ENCODE measurements at places on chromosomes 6 and 20. TPM values are rescaled to one million over a fixed set of nuclear protein-coding genes. Genes with fewer than 3 reads are reported as not detected.

Gene GGT7
- total RNA-seq = 9.0 TPM

Gene RIN2
- 80.3 TPM for total RNA-seq

Gene TRIM38
- total RNA-seq = 6.7 TPM

Gene TFAP2D
- not detected for total RNA-seq

Gene LRRN4
- not detected for total RNA-seq

Gene ABHD16B
- not detected for total RNA-seq

Gene ADGRF1
- total RNA-seq = 0.13 TPM

Gene RIPPLY2
- not detected for total RNA-seq

Gene COL12A1
- total RNA-seq = 57.5 TPM

Gene FAM83D
- total RNA-seq = 8.7 TPM

Gene SLC13A3
- 1.4 TPM for total RNA-seq

Gene CST4
- total RNA-seq = not detected

Gene CST2
- total RNA-seq = not detected

DNA sequence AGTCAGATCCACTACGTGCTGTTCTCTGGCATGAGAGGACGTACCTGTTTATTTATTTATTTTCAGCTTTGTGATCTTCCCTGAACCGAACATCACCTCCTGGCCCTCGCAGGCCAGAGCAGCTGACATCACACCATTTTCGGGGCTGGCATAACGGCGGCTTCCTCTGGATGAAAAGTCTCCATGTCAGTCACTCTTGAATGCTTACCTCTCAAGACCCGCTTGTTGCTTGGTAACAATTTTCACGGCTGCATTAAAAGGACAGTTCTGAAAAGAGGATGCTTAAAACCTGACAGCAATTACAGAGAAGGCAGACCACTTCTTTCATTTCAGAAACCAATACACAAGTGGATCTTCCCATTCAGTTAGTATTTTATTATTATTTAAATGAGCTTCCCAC is 159.8 kb upstream of the CDH4 start:
- DNase-seq = no peak

DNA sequence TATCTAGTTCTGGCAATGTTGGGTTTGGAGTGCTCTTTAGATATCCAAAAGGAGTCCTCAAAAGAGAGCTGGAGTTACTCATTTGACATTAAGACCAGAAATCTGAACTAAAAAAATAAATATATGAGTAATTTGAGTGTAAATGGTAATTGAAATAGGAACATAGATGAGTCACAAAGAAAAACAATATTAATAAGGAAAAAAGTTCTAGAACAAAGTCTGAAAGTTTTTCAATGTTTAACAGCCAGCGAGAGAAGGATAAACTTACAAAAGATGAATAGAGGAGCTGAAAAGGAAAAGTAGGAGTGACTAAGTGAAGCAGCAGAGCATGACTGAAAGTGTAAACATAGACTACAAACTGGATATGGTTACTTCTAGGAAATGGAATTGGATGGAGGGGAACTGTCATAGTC is 46.8 kb downstream of the EPM2A start:
- DNase-seq = no peak

GRCh38 chr20:59955131-59955796 is 3.0 kb upstream of the CDH26 start:
- DNase-seq = no peak

DNA sequence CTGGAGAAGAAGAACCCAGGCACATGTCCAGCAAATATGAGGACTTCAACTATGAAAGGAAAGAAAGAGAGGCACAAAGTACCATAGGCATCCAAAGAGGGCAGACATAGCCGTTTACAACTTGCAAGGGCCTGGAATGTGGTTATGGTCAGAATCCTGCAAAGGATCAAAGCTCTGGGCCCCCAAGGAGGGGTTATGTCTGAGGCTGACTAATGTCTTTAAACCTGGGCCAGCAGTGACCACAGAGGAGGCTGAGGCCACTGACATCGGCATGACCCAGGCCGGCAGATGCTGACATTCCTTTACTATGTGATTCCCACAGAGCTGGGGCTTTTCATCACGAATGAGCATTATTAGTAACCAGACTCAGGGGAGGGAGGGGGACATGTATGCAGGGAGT is 861.1 kb downstream of the DHX35 start:
- DNase-seq = no peak

GRCh38 chr20:51062065-51062464 is 39.2 kb upstream of the KCNG1 start:
- DNase-seq = no peak

GRCh38 chr20:50514750-50515149 is 4.6 kb downstream of the PTPN1 start:
- peak; percentile 34 for DNase-seq

DNA sequence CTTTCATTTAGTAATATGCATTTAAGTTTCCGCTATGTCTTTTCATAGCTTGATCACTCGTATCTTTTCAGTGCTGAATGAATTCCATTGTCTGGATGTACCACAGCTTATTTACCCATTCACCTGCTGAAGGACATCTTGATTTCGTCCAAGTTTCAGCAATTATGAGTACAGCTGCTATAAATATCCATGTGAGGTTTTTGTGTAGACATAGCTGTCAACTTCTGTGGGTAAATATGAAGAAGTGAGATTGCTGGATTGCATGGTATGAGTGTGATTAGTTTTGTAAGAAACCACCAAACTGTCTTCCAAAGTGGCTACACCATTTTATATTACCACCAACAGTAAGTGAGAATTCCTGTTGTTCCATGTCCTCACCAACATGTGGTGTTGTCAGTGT is 79.2 kb upstream of the STMND1 start:
- no peak for DNase-seq

DNA sequence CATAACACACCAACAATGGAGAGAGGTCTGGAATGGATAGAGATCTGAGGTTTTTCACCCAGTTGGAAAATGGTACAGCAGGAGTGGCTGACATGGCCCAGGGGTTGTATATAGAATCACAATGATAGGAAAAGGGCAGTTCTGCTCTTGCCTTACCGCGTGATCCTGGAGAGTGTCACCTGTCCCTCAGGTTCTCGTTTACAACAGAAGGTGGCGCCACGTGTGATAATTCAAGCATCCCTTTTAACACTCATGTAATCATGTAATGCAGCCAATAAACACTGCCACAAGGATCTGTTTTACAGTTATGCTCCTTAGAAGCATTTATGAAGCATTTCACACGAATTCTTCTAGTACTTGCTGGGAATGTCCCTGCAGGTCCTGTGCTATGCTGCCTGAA is 12.9 kb upstream of the WFDC2 start:
- DNase-seq = no peak

GRCh38 chr6:106979435-106979884 is 4.9 kb upstream of the CD24 start:
- peak; percentile 97 for DNase-seq

GRCh38 chr20:3407771-3408637 is 535 bp upstream of the DNAAF9 start:
- DNase-seq = peak; percentile 70

- no peak for DNase-seq
These were observed 2.7 kb upstream of the C6orf62 start for GRCh38 chr6:24721461-24722215.

DNA sequence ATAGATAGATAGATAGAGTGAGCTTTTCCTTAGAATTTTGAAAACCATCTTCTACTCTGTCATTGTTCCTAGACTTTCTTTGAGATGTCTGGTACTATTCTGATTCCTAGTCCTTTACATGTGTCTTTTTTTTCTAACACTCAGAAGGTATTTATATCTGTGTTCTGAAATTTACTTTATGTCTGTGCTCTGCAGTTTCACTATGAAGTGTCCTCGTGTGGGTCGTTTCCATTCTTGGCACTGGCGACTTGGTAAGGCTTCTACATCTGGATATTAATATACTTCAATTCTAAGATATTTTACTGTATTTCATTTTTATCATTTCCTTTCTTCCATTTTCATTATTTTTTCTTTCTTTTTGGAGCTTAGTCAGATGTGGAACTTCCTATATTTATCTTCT is 87.0 kb downstream of the FHL5 start:
- DNase-seq = no peak

- no peak for DNase-seq
These were observed 284.2 kb downstream of the LRFN2 start for GRCh38 chr6:40302856-40303454.

- DNase-seq = no peak
These were observed 53.0 kb downstream of the FARS2 start for GRCh38 chr6:5314191-5314865.

DNA sequence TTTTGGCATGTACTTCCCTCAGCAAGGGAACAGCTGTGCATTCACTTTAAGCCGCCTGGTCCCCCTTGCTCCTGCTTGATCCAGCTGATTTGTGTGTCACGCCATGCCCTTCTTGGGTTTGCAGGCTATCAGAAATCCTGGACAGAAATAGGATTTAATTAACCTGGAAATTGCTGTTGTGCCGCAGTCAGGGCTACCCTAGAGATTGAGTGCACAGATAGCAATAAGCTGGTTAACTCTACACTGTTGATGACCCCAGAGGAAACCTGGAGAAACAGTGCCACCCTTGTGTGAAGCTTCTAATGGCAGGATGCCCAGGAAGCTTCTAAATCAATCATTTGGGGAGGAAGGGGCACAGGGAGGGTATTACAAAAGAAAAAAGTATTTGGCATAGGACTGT is 199.0 kb downstream of the JARID2 start:
- DNase-seq = no peak

DNA sequence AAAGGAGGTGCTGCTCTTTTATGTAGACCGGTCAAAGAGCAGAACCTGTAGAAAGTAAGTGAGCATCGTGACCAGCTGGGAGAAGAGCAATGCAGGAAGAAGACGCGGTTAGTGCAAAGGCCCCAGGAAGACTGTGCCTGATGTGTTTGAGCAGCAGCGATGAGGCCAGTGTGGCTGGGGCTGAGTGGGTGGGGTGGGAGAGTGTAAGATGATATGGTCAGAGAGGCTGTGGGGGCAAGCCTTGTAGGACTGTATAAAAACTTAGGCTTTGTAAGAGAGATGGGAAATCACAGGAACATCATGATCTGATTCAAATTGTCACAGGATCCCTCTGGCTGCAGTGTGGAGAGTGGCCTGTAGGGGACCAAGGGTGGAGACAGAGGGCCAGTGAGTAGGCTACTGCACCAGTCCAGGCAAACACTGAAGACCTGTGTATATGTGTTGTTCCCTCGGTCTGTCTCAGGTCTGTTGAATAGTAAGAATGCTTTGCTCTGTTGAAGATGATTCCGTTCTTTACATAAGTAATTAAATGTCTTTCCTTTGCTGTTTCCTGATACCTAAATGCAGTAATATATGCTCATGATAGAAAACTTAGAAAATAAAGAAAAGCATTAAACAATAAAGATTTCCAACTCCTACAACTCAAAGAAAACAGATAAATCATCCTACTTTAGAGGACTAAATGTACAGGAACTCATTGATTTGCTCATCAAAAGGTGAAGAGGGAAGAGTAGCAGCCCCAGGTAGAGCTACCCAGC is 23.6 kb upstream of the WFDC2 start:
- DNase-seq = no peak

DNA sequence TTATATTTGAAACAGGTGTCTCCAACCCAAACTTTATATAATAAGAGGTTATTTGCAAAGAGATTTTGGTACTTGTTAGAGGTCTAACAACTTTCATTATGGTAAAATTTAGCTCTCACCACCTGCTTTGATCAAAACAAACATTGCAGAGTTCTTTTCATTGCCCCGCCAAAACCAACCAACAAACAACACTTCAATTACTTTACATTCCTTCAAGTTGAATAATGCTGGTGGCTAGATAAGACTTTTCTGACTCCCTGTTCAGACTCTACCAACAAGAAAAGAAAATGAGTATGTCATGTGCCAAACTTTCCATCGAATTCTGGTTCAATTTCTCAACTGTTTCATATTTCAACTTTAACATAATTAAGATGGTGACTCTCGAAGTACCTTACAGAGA is 311.1 kb downstream of the ADGRG6 start:
- DNase-seq = no peak

GRCh38 chr20:50762435-50763220 is 31.2 kb downstream of the PARD6B start:
- DNase-seq = peak; percentile 30

GRCh38 chr6:40713002-40713719 is 126.0 kb upstream of the LRFN2 start:
- no peak for DNase-seq

DNA sequence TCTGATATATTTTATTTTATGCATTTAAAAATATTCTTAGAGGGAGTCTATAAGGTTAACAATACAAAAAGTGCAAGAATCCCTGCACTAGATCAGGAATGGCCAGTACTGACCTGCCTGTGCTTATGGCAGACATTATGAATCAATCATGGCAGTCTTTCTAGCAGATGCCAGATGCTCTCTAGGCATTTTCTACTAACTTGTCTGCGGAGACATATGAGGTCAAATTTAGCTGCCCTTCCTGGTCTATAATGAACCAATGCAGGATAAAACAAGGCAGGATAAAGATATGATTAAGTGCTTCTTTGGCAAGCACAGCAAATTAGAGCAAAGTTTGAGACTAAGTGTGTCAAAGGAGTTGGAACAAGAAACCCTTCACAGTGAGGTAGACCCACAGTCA is 46.6 kb upstream of the RNF24 start:
- DNase-seq = no peak

GRCh38 chr6:157516319-157517026 is 135.5 kb downstream of the ZDHHC14 start:
- DNase-seq = no peak

GRCh38 chr20:50526403-50526989 is 16.3 kb downstream of the PTPN1 start:
- no peak for DNase-seq

- DNase-seq = peak; percentile 20
These were observed 133.5 kb downstream of the TBC1D7 start for GRCh38 chr6:13194852-13195251.

- DNase-seq = no peak
These were observed 1.8 kb downstream of the RGL2 start for GRCh38 chr6:33296797-33297405.

GRCh38 chr6:162058281-162058875 is 669.2 kb downstream of the PRKN start:
- DNase-seq = no peak

GRCh38 chr6:123648020-123648580 is 11.3 kb upstream of the TRDN start:
- no peak for DNase-seq

DNA sequence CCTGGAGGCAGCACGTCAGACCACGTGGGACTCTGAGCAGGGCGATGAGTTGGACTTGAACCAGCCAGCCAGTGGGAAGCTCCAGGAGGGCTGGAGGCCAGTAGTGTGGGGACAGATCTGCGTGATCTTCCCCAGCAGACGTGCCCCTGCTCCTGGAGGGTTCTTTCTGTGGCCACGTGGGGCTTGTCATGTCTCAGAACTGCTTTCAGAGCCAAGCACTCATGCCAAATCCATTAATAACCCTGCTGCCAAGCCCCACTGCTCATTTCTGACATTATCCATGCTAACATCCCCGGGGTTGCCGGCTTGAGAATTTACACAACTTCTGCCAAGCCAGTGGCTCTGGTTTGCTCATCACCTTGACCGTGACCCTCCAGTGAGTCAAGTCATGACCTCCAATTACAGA is 38.3 kb downstream of the SIRPA start:
- DNase-seq = peak; percentile 95

- no peak for DNase-seq
These were observed 389.2 kb upstream of the CITED2 start for GRCh38 chr6:139763468-139764210.

GRCh38 chr6:167056370-167056769 is 57.2 kb downstream of the CEP43 start:
- no peak for DNase-seq
